H9 (cell line): ENCODE measurements at places on chromosomes 6 and 20. TPM values are rescaled to one million over a fixed set of nuclear protein-coding genes. Genes with fewer than 3 reads are reported as not detected.
A peak's percentile ranks its signal among the peaks of the same experiment; 100 is the strongest.

GRCh38 chr6:81950877-81951276 lies 198.4 kb upstream of the TENT5A start:
- no peak for DNase-seq
- H3K27ac ChIP-seq = no peak overlapping the region
- no peaks in the 10 kb centered on the region for H3K4me1 ChIP-seq
- peaks cover under 1% of the 10 kb centered on the region; the same call in 1 of the 2 replicates for H3K36me3 ChIP-seq
- no peak overlapping the region for H3K4me3 ChIP-seq
- H3K27me3 ChIP-seq = no peaks in the 10 kb centered on the region

DNA sequence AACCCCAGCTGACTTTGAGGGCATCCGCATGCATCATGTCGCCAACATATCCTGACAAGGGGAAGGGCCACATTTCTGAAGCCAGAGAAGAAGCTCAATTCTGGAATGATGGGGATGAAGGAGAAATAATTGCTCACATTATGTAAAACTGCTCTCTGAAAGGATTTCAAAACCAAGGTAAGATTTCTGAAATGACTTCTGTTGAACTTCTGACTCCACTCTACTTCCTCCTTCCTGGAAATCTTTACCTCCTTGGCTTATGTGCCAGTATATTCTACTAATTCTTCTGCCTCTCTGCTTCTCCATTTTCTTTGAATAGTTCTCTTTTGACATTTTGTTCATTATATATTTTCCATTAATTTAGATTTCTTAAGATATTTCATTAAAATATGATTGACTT lies 31.9 kb downstream of the HLA-DPB1 start:
- H3K4me3 ChIP-seq = no peak overlapping the region
- H3K27ac ChIP-seq = no peak overlapping the region
- H3K4me1 ChIP-seq = no peaks in the 10 kb centered on the region
- H3K36me3 ChIP-seq = no peaks in the 10 kb centered on the region; the same call in 2 of the 3 replicates
- H3K27me3 ChIP-seq = no peaks in the 10 kb centered on the region

GRCh38 chr6:157647261-157647915 lies 175.7 kb upstream of the SNX9 start:
- no peak overlapping the region for H3K27ac ChIP-seq
- no peak for DNase-seq
- H3K27me3 ChIP-seq = no peaks in the 10 kb centered on the region
- H3K4me1 ChIP-seq = no peaks in the 10 kb centered on the region
- no peak overlapping the region for H3K4me3 ChIP-seq

DNA sequence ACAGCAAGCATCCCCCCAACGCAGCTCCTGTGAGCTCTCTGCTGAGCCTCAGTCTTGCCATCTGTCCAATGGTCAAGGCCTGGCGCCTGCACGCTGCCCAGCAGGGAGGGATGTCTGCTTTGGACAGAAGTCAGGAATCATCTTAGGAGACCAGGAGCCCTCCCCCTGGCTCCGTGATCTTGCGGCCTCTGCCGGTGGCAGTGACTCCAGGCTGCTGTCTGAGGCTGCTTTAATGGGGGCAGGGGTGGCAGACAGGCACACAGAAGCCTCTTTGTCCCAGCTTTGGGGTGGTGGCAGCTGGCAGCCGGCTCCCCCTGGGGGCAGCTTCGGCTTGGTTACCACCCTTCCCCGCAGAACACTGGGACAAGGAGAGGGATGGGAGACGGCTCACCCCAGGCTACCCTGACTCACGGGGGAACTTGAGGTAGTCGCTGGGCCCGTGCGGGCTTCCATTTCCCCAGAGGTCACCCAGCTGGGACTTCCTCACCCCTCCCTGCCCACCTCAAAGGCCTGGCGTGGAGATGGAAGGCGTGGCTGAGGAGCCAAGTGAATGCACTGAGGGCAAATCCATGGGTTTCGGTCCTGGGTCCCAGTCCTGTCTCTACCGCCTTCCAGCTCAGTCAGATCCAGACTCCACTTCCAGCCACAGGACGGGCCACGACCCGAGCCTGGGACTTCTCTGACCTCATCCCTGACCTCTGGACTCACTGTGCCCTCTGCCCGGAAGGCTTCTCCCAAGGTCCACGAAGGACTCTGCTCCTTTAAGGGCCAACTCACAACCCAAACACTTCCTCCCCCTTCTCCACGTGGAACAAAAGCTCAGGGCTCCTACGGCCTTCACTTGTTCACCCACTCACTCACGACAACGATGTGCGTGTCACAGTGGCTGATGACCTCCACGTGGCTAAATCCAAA lies 14.8 kb downstream of the PEDS1 start:
- peaks cover 6% of the 10 kb centered on the region; the same call in 1 of the 2 replicates for H3K4me1 ChIP-seq
- peak; percentile 49 for DNase-seq
- no peak overlapping the region for H3K4me3 ChIP-seq
- H3K27ac ChIP-seq = no peak overlapping the region
- no peaks in the 10 kb centered on the region for H3K27me3 ChIP-seq

GRCh38 chr6:39090036-39090435 lies 24.9 kb downstream of the SAYSD1 start:
- H3K36me3 ChIP-seq = no peaks in the 10 kb centered on the region
- peaks cover 6% of the 10 kb centered on the region for H3K4me1 ChIP-seq
- no peak overlapping the region for H3K4me3 ChIP-seq
- no peak for DNase-seq

GRCh38 chr6:33861722-33862121 lies 57.9 kb upstream of the MLN start:
- H3K27ac ChIP-seq = no peak overlapping the region
- no peak for DNase-seq
- H3K36me3 ChIP-seq = no peaks in the 10 kb centered on the region

DNA sequence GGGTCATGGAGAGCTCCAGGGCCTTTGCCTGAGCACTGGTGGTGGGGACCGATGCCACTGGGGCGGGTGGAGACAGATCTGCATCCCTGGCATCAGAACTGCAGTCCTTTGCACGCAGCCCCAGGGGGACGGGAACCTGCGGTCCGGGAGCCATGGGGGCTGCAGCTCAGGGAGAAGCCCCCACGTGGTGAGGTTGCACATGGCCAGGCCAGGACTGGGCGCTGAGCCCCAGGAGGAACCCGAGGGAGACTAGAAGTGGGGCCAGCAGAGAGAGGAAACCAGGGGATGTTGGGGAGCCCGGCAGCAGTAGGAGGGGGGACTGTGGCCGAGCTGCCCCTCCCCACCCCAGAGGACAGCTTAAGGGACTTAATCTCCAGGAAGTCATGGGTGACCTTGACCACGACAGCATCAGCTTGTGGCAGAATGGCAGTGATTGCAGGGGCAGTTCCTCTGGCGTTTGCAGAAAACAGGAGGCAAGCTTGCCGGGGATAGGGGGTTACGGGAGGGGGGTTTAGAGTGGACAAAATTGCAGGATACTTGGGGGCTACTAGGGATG lies 18.0 kb upstream of the LSM14B start:
- no peak for DNase-seq
- no peaks in the 10 kb centered on the region for H3K27me3 ChIP-seq
- H3K36me3 ChIP-seq = peaks cover 7% of the 10 kb centered on the region; the same call in 2 of the 3 replicates
- no peaks in the 10 kb centered on the region; the same call in 1 of the 2 replicates for H3K4me1 ChIP-seq

BACH2 gene
- 2.0 and 2.6 TPM in 2 replicates for total RNA-seq

SLC17A2 gene
- total RNA-seq = not detected in 2 replicates

POLR3F gene
- total RNA-seq = 16.1 and 17.6 TPM in 2 replicates
